T-cell (primary cell): ENCODE measurements at places on chromosomes 6 and 20.
A peak's percentile ranks its signal among the peaks of the same experiment; 100 is the strongest.

DNA sequence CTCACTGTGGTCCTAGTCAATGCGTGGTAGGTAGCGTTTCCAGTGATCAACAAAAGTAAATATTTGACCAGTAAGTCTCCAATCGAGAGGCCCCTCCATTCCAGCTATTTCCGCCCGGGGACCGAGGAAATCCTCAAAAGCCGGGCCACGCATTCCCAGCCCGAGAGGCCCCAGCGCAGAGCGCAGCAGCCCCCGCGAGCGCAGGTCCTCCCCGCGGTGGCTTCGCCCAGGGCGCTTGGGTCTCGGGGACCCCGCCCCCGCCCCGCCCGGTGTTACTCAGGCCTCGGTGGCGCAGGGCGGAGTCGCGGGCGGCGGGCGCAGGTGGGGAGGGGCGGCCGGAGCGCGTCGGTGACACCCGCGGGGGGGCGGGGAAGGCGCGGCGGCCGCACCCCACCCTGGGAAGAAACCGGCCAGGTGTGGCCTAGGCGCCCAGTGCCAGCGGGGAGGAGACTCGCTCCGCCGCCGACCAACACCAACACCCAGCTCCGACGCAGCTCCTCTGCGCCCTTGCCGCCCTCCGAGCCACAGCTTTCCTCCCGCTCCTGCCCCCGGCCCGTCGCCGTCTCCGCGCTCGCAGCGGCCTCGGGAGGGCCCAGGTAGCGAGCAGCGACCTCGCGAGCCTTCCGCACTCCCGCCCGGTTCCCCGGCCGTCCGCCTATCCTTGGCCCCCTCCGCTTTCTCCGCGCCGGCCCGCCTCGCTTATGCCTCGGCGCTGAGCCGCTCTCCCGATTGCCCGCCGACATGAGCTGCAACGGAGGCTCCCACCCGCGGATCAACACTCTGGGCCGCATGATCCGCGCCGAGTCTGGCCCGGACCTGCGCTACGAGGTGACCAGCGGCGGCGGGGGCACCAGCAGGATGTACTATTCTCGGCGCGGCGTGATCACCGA, at the start of gene DSP:
Gene DSP (plus strand): TSS at position 497 of the 890 bp plus-strand sequence. CDS start 245 bp downstream, at position 742.
- no peaks in the 10 kb centered on the region for H3K36me3 ChIP-seq
- peaks cover 10% of the 10 kb centered on the region for H3K4me1 ChIP-seq
- no peak for DNase-seq
- no peak within 1 kb of the TSS for H3K27ac ChIP-seq
- peaks cover 28% of the 10 kb centered on the region for H3K27me3 ChIP-seq

- DNase-seq: peak; percentile 88
- H3K36me3 ChIP-seq: no peaks in the 10 kb centered on the region
- peaks cover 23% of the 10 kb centered on the region for H3K4me1 ChIP-seq
- H3K27ac ChIP-seq: peak within 1 kb of the TSS; percentile 85
These were observed at the start of gene PEX6 for GRCh38 chr6:42978839-42979522. PEX6 (minus strand) TSS chr6:42979181; CDS start chr6:42979150, 31 bp downstream.

- no peak for DNase-seq
- H3K4me3 ChIP-seq: no peak overlapping the region
- no peaks in the 10 kb centered on the region for H3K4me1 ChIP-seq
- no peaks in the 10 kb centered on the region for H3K36me3 ChIP-seq
These were observed 21.5 kb downstream of the TUBB2B start for GRCh38 chr6:3205913-3206312.

GRCh38 chr6:34347303-34347702, 45.2 kb downstream of the NUDT3 start:
- DNase-seq: no peak
- H3K27me3 ChIP-seq: no peaks in the 10 kb centered on the region
- H3K4me3 ChIP-seq: no peak overlapping the region
- H3K4me1 ChIP-seq: no peaks in the 10 kb centered on the region

DNA sequence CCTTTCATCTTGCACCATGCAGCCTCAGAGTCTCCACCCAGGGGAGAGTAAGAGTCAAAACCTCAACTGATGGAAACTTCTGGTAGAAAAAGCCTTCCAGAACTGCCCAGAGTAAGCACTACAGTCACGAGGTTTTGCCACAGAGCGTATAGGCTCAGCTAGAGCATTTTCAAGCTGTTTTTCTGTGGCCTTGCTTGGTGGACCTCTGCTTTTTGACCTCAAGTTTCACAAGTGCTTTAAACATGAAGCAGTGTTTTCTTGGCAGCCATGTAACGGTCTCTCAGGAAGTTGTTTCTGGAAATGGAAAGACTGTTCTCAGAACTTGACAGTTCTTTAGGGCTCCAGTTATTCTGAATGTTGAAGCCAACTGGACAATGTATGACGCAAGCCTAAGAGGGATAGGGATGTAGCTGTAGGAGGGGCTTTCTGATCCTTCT, 146.5 kb downstream of the ZDHHC14 start:
- H3K36me3 ChIP-seq: no peaks in the 10 kb centered on the region
- no peak overlapping the region for H3K4me3 ChIP-seq
- peaks cover 10% of the 10 kb centered on the region for H3K4me1 ChIP-seq
- no peak for DNase-seq

GRCh38 chr6:40545954-40546353, 41.2 kb downstream of the LRFN2 start:
- H3K4me1 ChIP-seq: no peaks in the 10 kb centered on the region
- peaks cover 3% of the 10 kb centered on the region for H3K27me3 ChIP-seq
- H3K27ac ChIP-seq: no peak overlapping the region
- H3K36me3 ChIP-seq: no peaks in the 10 kb centered on the region

- H3K36me3 ChIP-seq: no peaks in the 10 kb centered on the region
- peak overlapping the region; percentile 85 for H3K27ac ChIP-seq
- H3K27me3 ChIP-seq: no peaks in the 10 kb centered on the region
- no peak for DNase-seq
These were observed 181.9 kb downstream of the GMPR start for GRCh38 chr6:16420337-16420714.

DNA sequence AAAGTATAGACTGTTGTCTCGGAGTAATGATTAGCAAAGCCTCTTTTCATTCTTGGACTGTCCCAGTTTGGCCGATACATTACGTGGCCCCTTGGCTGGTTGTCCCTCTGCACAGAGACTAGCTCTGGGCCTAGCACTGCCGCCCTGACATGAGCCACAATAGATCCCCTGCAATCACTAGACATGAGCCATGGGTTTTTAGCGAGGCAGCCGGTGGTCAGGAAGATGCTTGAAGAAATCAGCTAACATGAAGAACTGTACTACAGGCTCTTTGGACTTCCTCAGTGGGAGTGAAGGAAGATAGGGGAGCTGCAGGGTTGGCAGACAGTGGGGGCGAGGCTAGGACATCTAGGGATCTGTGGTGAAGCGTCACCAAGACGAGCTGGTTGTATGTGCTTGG, 11.0 kb downstream of the DUSP22 start:
- no peaks in the 10 kb centered on the region for H3K4me1 ChIP-seq
- peaks cover 3% of the 10 kb centered on the region for H3K36me3 ChIP-seq
- no peak overlapping the region for H3K4me3 ChIP-seq
- no peak overlapping the region for H3K27ac ChIP-seq
- H3K27me3 ChIP-seq: no peaks in the 10 kb centered on the region
- no peak for DNase-seq

- no peaks in the 10 kb centered on the region for H3K27me3 ChIP-seq
- H3K36me3 ChIP-seq: no peaks in the 10 kb centered on the region
- H3K4me1 ChIP-seq: peaks cover 23% of the 10 kb centered on the region
- H3K27ac ChIP-seq: no peak overlapping the region
- no peak overlapping the region for H3K4me3 ChIP-seq
These were observed 264.7 kb downstream of the TMEM242 start for GRCh38 chr6:157058574-157058973.

DNA sequence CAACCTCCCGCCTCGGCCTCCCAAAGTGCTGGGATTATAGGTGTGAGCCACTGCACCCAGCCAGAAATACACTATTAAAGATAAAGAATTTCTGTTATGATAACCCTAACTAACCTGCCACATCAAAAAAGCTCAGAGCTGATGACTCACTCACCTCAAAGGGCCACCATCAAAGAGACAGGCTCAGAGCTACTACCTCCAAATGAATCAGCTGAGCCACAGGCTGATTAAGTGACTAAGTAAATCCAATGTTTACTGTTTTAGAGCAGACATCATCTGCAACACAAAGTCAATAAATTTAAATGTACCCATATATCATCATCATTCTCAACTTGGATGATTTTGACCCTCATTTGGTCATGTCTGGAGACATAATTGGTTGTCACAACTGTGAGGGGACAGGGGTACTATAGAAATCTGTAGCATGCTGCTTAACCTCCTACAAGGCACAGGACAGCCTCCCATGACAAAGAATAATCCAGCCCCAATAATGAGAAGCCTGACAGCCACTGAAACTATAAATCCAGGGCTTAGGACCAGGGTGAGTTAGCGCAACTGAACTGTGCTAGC, 106.5 kb downstream of the ATP9A start:
- no peak overlapping the region for H3K27ac ChIP-seq
- H3K4me3 ChIP-seq: no peak overlapping the region
- H3K27me3 ChIP-seq: no peaks in the 10 kb centered on the region
- DNase-seq: no peak

DNA sequence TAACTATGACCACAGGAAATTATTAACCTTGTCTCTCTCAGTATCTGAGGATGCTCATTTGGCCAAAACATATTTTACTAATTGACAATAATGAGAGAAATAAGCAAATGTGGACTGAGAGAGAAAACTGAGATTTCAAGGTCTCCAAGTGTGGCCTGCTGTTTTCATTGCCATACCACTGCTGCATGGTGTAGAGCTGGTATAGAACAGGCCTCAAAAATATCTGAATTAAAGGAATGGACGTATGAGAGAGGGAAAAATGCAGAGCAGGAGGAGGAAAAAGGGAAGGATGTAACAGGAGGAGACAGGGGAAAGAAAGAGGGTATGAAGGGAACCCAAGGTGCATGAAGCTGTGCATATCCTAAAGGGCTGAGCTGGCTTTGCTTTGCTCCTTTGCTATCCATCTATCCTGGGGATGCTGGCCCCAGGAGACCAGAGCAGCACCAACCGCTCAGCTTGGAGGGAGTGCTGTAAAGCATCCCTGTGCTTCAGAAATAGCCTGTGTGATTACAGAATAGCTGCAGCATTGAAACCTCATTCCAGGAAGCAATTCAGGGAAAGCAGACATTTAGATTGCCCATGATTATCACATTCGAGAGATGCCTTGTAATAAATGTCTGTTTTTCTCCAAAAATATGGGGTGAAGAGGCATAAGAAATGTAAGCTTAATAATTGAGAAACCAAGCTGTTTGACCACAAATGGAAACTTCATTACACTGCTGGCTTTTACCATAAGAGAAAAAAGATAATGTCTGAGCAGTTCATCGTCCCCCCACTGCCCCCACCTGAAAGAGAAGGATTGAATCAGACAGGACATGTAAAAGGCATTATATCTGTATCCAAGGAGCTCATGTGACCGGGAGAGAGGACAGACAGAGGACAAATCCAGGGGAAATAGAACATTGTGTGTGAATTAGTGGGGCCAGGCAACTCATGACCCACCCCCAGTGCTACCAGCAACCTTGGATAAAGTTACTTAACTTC, 80.6 kb downstream of the F13A1 start:
- no peaks in the 10 kb centered on the region for H3K36me3 ChIP-seq
- H3K4me1 ChIP-seq: no peaks in the 10 kb centered on the region
- no peak overlapping the region for H3K4me3 ChIP-seq
- no peak overlapping the region for H3K27ac ChIP-seq

- H3K4me3 ChIP-seq: no peak overlapping the region
- H3K27me3 ChIP-seq: no peaks in the 10 kb centered on the region
- H3K4me1 ChIP-seq: no peaks in the 10 kb centered on the region
- no peaks in the 10 kb centered on the region for H3K36me3 ChIP-seq
- H3K27ac ChIP-seq: no peak overlapping the region
These were observed 130.4 kb downstream of the PTPRK start for GRCh38 chr6:128389820-128390534.

- peaks cover 8% of the 10 kb centered on the region for H3K36me3 ChIP-seq
- H3K27ac ChIP-seq: peak within 1 kb of the TSS; percentile 69
- peak; percentile 62 for DNase-seq
- peaks cover 11% of the 10 kb centered on the region for H3K4me1 ChIP-seq
These were observed at the start of gene GMEB2 for GRCh38 chr20:63626424-63627128. GMEB2 (minus strand) TSS chr20:63627101; CDS start chr20:63619397, 7,704 bp downstream.

- DNase-seq: no peak
- no peak overlapping the region for H3K27ac ChIP-seq
- no peaks in the 10 kb centered on the region for H3K4me1 ChIP-seq
- H3K27me3 ChIP-seq: no peaks in the 10 kb centered on the region
These were observed 520.8 kb upstream of the RNF217 start for GRCh38 chr6:124441450-124441849.

- peaks cover 27% of the 10 kb centered on the region for H3K4me1 ChIP-seq
- no peaks in the 10 kb centered on the region for H3K36me3 ChIP-seq
- peak overlapping the region; percentile 82 for H3K4me3 ChIP-seq
- H3K27me3 ChIP-seq: no peaks in the 10 kb centered on the region
These were observed 760 bp upstream of the IBTK start for GRCh38 chr6:82248273-82248735.

GRCh38 chr6:135090819-135091218, 36.2 kb upstream of the HBS1L start:
- no peaks in the 10 kb centered on the region for H3K36me3 ChIP-seq
- H3K27ac ChIP-seq: no peak overlapping the region
- peaks cover 50% of the 10 kb centered on the region for H3K4me1 ChIP-seq
- H3K27me3 ChIP-seq: no peaks in the 10 kb centered on the region
- H3K4me3 ChIP-seq: no peak overlapping the region
- DNase-seq: no peak

- H3K27ac ChIP-seq: peak overlapping the region; percentile 90
- no peaks in the 10 kb centered on the region for H3K27me3 ChIP-seq
- no peak for DNase-seq
- H3K4me3 ChIP-seq: peak overlapping the region; percentile 87
These were observed 68.1 kb downstream of the HFE start for GRCh38 chr6:26155061-26155930.

DNA sequence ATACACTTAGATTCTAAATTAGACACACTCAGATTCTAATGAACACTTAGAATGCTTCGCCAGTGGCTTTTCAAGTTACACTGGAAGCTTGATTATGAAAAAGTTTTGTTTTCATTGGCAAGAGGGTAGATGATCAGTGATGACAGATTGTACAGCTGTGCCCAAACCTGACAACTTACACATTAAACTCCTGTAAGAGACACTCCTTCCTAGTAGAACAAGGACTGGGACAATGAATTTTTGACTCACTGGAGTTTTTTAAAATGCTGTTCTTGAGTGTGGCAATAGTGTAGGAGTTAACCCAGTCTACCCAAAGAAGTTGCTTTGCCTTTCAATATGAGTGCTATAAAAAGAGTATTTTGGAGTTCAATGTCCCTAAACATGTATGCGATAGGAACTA, 140.8 kb downstream of the SLC16A10 start:
- DNase-seq: no peak
- H3K27ac ChIP-seq: no peak overlapping the region
- no peaks in the 10 kb centered on the region for H3K36me3 ChIP-seq
- no peaks in the 10 kb centered on the region for H3K27me3 ChIP-seq

- H3K27me3 ChIP-seq: no peaks in the 10 kb centered on the region
- H3K4me1 ChIP-seq: no peaks in the 10 kb centered on the region
- H3K36me3 ChIP-seq: no peaks in the 10 kb centered on the region
- H3K27ac ChIP-seq: peak overlapping the region; percentile 15
- no peak for DNase-seq
- no peak overlapping the region for H3K4me3 ChIP-seq
These were observed 347.7 kb downstream of the BCKDHB start for GRCh38 chr6:80454197-80454596.
